ENCODE measurements at places on chromosomes 1 and 21.

- no peak for DNase-seq
These were observed 18.2 kb upstream of the NPL start for GRCh38 chr1:182771187-182771984.

DNA sequence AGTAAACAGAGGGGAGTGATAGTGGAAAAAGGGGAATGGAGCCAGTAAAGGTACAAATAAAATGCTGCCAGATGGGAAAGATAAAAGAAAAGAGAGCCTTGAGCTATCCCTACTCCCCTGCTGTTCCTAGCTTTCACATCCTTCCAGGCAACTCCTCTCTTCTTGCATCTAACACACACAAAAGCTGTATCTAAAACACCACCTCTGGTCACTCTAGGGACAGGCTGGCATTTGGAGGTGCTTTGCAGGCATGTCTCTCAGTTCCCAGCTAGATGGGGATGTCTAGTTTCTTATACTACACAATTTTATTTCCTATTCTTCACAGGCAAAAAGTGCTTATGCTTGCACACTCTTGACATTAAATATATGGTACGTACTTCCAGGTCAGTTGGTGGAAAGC, 185.1 kb upstream of the ST6GALNAC5 start:
- DNase-seq: no peak

GRCh38 chr1:68327414-68327813, 95.1 kb upstream of the WLS start:
- DNase-seq: no peak

- DNase-seq: no peak
These were observed 118.4 kb upstream of the PALMD start for GRCh38 chr1:99527545-99527944.

- no peak for DNase-seq
These were observed 726.9 kb upstream of the TMPRSS15 start for GRCh38 chr21:19130379-19131028.

- no peak for DNase-seq
These were observed 24.0 kb upstream of the CLIC6 start for GRCh38 chr21:34644825-34645224.

GRCh38 chr21:36149788-36150711, 6.6 kb upstream of the DOP1B start:
- DNase-seq: no peak

DNA sequence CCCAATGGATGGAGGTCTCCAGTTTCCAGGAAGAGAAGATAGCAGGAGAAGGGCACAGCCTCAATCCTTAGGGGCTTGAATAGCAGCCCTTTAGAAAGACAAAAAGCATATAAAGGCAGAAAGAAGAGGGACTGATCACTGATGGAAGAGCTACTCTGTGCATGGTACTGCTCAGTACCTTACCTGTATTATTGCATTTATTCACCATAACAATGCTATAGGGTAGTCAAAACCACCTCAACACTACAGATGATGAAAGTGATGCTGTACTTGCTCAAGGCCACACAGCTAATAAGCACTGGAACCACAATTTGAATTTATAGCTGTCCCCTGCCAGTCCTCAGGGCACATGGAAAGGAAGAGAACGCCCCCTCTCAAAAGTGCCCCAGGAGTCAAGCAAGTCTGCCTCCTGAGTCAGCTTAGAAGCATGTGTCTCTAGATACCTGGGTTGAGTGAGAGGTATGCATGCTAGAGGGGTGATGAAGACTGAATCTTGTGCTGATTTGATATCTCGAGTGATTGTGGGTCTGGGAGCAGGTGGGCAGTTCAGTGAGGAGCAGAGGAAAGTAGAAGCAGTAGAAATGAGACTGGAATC, 13.6 kb downstream of the DDAH1 start:
- no peak for DNase-seq

DNA sequence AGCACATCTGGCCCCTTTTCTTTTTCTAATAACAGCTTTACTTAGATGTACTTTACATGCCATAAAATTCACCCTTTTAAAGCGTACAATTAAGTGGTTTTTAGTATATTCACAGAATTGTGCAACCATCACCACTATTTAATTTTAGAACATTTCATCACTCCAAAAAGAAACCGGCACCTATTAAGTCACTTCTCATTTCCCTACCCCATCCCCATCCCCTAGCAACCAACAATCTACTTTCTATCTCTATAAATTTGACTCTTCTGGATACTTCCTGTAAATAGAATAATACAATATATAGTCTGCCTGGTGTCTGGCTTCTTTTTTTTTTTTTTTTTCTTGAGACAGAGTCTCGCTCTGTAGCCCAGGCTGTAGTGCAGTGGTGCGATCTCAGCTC, 59.5 kb upstream of the ENAH start:
- no peak for DNase-seq

DNA sequence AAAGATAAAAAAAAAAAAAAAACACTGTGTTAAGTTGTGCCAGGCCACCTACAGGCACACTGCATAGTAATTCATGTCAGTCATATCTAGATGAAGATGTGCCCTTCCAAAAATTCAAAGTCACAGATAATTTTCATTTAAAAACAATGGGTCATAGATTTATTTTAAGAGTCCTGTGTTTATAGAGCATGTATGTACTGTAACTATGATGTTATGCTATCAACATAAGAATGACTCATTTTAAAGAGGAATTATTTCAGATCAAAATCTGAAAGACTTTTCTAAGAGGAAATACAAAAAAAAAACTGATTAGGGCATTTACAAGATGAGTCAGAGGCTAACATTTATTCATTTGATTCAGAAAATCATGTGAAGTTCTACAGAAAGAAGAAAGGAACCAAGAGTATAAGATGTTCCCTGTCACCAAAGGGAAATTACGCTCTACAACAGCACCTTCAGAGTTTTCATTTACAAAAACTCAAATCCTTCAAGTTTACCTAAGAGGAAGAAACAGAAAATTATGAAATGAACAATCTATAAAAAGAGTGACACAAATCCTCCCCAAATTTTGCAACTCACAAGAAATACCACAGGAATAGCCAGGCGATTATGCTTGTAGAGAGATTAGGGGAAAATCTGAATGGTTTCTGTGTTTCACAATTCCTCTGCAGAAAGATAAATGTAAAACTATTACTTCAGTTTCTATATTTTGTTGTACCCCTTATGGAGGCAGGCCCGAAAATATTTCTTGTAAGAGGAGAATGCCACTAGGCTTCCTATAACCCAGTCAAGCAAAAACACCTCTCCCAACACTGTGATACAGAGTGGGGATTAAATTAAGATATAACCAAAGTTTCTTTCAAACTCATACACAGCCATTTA, 13.8 kb downstream of the TP53BP2 start:
- no peak for DNase-seq

DNA sequence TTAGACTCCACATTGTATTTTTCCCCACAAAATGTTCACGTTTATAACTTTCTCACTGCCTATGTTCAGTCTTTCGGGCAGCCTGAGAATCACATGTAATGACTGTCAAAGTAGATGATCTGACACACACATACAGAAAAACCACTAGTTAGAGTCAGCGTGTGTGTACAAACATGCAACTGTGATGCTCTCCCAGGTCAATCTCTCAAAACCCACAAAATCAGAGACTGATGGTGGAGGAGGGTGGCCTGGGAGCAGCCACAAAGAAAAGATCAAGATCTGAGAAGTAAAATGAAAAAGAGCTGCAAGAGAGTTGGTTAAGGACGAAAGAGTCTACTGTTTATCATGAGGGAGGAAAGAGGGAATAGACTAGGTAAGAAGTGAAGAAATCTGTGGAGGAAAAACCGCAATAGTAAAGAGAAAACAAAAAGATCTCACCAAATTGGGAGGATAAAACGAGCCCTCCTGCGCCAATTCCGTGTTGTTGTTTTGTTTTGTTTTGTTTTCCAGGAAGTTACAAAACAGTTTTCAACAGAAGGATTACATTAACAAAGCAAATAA, 2.3 kb downstream of the EGLN1 start:
- no peak for DNase-seq

DNA sequence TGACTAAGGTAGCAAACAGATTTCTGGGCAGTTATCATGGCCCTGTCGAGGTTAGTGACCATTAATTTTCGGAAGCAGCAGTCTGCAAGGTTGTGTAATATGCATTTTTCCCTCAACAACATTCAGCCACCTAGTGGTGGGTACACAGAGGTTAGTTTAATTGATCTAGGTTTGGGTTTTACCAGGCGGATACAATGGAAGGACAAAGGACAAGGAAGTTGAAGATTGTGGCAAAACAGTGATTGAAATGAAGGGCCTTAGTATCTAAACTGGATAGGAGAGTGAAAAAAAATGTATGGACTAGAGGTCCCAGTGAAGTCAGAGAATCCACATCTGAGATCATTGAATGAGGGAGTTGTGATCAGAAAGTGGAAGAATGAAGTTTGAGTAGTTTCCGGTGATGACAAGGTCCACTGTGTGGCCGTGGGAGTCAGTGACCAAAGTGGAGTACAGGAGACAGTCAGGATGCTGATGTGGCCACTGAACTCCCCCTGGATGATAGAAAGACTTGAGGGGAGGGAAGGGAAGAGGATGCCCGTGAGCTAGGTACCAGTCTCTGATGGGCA, 2.8 kb downstream of the ARMH1 start:
- DNase-seq: peak; percentile 10

DNA sequence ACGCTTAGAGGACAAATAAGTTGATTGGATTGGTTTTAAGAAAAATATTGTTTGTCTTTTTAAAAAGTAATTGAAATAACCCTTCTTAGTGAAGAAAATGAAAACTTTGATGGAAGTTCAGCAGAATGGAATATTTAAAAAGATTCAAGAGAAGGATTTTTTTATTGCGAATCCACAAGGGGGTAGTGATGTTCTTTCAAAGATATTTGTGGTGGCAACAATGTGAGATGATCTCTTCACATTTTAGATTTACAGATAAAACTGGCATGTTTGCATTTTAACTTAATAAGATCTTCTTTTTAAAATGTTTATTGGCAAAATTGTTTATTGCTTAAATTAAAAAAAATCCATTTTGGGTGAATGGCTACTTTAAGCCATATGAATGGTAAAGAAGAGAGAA, 8.9 kb downstream of the CAMTA1 start:
- peak; percentile 31 for DNase-seq

- no peak for DNase-seq
These were observed 44.9 kb upstream of the COL6A2 start for GRCh38 chr21:46052703-46053651.

DNA sequence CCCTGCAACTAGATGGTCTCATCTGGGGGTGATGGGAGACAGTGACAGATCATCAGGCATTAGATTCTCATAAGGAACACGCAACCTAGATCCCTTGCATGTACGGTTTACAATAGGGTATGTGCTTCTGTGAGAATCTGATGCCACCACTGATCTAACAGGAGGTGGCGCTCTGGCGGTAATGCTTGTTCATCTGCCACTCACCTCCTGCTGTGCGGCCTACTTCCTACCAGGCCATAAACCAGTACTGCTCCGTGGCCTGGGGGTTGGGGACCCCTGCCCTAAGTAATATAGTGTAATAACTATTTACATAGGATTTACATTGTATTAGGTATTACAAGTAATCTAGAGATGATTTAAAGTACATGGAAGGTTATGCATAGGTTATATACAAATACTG, 134.9 kb downstream of the CLEC20A start:
- no peak for DNase-seq

- no peak for DNase-seq
These were observed 46.3 kb downstream of the AGPAT3 start for GRCh38 chr21:43911015-43911934.

DNA sequence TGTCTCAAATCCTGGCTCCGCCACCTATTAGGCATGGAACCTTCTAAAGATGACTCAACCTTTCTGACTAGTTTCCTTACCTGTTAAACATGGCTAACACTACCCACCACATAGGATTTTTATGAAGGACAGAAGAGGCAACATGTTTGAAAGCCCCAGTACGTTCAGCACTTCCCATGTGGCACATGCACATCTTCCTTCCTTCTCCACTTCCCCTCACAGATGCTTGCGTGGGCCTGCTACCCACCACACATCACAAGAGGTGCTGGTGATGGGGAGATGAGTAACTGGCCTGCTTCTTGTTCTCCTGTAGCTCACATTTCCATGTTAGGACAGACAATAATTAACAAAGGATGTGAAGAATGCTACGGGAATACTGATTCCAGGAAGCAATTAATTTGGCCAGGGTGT, 7.1 kb downstream of the ZBTB21 start:
- DNase-seq: no peak

GRCh38 chr1:240869071-240869470, 257.1 kb upstream of the GREM2 start:
- no peak for DNase-seq

DNA sequence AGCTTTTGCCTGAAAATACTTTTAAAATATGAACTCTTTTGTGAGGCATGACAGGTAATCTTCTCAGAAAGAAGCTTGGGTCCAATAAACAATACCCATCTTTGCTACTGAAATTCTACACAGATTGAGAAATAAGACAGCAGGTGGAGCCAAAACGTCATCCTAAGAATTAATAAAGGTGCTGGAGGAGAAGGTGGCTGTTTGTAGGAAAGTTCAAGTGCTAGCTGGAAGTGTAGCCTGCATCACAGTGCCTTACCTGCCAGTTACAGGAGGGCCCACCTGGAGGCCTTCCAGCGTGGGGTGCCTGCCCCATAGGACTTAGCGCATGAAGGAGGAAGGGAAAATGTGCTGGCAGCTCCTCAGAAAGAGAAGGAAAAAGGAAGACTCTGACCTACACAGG, 93.7 kb downstream of the TTC3 start:
- DNase-seq: peak; percentile 59

- no peak for DNase-seq
These were observed 132.1 kb upstream of the PRMT6 start for GRCh38 chr1:106924360-106924759.

DNA sequence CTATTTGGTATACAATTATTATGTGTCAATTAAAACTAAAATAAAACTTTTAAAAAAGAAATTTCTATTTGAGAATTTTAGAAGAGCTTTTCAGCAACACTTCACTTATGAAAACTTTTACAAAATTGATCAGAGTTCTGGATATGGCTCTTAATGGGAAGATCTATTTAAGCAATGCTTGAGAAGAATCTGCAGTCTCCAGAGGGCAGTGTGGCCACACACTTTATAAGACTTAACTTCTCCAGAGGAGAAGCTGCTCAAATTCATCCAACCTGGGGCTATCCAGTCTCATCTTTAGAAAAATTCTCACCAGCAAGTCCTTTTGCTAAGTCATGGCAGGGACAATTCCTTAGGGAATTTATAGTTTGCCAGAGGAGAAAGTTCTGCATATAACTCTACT, 25.2 kb upstream of the AGO1 start:
- no peak for DNase-seq

GRCh38 chr1:191618181-191618580, 540.1 kb upstream of the RGS18 start:
- no peak for DNase-seq

GRCh38 chr1:172399756-172400721, 20.4 kb upstream of the C1orf105 start:
- no peak for DNase-seq
